Activated CD8-positive, alpha-beta memory T cell treated with anti-CD3 and anti-CD28 coated beads for 48 hours (primary cell): ENCODE measurements at places on chromosomes 7 and 10.

DNA sequence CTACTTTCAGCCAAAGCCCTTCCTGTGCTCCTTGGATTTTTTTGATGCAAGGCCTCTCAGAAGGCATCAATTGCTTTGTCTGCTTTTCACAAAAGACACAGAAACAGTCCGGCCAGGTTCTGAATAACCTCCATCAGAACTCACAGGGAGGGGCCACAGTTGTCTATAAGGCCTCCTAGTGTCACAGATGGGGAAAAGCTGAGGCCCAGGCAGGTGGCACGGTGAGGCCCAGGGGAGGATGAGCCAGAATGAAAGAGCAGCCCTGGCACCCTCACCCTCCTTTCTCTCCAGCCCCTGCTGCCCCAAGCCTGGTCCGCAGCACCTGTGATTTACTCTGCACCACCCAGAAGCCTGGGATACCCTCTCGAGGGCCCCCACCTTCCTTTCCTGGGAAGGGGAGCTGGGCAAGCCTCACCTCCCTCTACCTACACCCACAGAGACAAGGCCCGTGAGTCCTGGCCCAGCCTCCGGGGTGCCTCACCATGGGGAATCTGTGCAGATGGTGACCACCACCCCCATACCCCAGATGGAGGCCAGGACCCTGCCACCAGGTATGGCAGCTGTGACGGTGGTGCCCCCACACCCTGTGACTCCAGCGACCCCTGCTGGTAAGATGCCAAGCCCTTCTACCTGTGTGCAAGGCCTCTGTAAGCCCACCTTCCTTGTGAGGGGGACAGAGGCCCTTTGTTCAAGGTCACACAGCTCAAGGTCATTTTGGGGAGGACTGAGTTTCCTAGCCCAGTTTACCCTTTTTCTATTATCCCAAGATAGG, 26.2 kb upstream of the ZNF467 start:
- DNase-seq: no peak

DNA sequence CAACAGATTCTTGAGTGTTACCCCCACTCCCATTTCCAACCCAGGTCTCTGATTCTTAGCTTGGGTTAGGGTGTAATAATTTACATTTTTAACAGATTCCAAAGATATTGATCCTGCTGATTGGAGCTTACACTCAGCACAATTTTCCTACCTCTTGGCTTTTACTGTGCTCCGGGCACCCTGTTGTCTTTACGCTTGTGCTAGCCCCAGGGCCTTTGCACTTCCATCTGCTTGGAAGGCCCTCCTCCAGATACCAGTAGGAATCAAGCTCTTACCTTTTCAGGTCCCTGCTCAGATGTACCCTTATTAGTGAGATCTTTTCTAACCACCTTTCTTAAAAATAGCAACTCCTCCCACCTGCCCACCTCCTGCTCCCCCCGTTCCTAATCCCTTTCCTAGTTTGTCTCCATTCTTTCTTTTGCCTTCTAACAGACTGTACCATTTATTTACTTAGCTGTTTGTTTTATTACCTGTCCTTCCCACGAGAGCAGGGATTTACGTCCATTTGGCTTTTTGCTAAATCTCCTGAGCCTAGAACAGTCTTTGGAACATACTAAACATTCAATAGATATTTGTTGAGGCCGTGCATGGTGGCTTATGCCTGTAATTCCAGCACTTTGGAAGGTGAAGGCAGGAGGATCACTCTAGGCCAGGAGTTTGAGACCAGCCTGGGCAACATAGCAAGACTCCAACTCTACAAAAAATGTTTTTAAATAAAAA, 316.3 kb downstream of the PRPF18 start:
- DNase-seq: no peak

- DNase-seq: no peak
Observed at GRCh38 chr7:66140924-66141323, 26.3 kb downstream of the CRCP start.

DNA sequence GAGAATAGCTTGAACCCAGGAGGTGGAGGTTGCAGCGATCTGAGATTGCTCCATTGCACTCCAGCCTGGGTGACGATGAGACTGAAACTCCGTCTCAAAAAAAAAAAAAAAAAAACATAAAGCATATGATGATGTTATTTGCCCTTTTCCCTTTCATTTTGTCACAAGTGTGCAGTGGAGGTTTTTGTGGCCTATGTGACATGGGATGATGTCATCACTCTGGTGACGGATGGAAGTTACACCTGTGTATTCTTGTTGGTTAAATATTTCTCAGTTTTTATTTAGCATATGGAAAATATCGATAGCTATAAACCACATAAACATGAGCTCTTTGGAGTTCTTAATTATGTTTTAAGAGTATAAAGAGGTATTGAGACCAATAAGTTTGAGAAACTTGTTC, 71.8 kb upstream of the EMX2 start:
- no peak for DNase-seq

DNA sequence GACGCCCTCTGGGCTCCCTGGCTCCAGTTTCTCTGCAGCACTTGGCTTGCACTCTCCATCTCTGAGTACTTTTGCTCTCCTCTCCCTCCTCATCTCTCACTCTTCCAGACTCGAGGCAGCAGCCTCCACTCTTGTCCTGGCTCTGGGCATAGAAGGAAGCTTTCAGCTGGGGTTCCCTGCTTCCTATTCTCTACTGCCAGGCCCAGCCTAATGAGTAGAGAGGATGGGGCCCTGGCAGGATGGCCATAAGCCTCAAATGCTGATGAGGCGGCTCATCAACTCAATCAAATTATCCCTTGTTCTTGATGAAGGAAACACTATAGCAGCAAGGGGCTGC, 55.8 kb downstream of the NEURL1 start:
- no peak for DNase-seq

DNA sequence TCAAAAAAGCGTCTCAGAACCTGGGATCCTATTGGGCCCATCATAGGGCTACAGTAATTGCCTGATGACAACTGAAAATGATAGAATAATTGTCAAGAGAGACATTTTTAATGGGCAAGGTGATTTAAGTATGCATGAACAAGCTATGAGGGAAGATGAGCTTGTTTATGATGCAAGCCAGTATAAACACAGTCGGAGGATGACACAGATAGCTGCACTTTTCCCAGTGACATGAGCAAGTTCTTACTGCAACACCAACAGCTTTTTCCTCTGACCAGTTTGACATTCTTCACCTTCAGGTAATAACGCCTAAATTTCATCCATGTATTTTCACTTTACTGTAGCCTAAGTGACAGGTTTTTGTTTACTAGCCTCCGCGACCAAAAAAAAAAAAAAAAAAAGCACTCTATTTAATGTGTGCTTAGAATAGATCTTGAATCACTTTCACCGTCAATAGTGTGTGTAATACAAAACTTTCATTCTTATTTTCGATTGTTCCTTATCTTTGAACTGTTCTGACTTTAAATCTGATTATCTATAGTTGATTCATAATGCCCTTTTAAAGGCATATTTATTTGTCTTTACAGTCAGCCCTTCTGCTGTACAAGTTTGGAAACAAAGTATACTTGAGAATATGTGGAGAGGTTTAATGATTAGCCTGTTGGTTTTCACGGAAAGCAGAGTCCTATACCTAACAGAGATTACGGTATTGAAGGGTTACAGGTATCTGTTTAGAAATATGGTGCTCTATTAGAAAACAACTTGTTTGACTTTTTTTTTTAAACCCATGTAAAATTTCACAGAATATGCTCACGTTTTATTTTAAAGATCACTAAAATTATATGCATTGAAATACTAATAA, 1.7 kb downstream of the FOXP2 start:
- DNase-seq: no peak

- DNase-seq: no peak
Observed at GRCh38 chr10:17547060-17547459, 70.1 kb downstream of the HACD1 start.

- no peak for DNase-seq
Observed at GRCh38 chr10:49519717-49520116, 19.2 kb downstream of the ERCC6 start.

DNA sequence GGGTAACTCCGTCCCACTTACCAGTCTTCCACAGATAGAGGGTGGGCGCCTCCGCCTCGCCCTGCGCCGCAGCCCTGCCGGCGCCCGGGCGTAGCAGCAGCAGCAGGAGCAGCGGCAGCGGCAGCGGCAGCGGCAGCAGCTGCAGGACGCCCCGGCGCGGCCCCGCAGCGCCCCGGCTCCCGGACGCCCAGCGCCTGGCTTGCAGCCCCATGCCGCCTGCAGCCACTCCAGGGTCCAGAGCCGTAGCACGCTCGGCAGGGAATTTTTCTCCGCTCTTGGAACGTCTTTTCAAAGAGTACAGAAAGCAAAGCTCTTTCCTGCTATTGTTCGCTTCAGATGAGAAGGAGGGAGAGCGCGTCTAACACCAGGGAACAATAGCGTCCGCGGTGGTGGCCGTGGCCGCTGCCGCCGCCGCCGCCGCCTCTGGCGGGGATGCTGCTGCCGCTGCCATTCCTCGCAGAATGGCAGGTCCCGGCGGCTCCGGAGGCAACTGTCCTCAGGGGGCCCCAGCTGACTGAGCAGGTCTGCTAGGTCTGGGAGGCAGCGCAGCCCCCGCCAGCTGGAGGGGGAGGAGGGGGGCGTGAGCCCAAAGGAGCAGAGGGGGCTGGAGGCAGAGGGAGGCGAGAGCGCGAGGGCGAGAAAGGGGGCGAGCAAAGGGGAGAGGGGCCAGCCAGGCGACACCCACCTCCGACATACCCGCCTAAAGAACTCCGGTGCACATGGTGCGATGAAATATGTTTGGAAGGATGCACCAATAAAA, at the start of gene THSD7A:
Gene THSD7A, minus strand, starts transcription at position 463 of the 760 bp plus-strand sequence. Its CDS starts 252 bp downstream, at position 211.
- no peak for DNase-seq

DNA sequence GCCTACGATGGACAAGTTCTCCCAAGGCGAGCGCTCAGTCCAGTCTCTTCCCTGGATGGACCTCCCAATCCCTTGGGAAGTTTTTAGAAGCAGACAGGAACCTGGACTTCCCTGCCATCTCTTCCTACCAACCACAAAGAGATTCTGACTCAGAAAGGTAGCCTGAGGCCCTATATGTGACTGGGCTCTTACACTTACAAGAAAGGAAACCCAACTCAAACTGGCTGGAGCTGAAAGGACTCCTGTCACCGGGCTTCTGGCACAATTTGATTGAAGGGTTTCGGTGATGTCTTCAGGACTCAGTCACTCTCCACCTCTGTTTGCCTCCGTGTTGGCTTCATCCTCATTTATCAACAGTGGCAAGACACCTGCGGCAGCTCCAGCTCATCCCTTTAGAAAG, 3.7 kb upstream of the COL13A1 start:
- no peak for DNase-seq

DNA sequence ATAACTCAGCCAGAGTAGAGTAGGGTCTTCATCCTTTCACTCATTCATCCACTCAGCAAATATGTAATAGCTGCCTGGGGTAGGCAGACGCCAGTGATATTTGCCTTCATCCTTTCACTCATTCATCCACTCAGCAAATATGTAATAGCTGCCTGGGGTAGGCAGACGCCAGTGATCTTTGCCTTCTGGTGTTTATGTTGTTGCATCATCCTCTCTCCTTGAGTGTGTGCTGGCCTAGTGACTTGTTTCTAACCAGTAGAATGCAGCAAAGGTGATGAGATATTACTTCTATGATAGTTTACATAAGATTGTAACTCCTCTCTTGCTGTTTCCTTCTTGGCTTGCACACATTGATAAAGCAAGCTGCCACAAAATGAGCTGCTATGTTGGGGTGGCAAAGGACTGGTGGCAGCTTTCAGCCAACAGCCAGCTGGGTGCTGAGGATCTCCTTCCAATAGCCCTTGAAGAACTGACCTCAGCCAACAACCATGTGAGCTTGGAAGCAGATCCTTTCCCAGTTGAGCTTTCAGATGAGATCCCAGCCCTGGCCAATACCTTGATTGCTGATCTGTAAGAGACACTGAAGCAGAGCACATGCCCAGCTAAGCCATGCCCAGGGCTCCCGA, 23.2 kb upstream of the MTPN start:
- DNase-seq: no peak

- DNase-seq: no peak
Observed at GRCh38 chr10:26696786-26697162, 727 bp upstream of the PDSS1 start.

GRCh38 chr7:106234425-106234824, 50.4 kb downstream of the NAMPT start:
- DNase-seq: no peak

GRCh38 chr7:32023376-32023775, 46.8 kb downstream of the PDE1C start:
- DNase-seq: no peak

GRCh38 chr10:34374356-34375045, 440.6 kb downstream of the PARD3 start:
- DNase-seq: no peak

DNA sequence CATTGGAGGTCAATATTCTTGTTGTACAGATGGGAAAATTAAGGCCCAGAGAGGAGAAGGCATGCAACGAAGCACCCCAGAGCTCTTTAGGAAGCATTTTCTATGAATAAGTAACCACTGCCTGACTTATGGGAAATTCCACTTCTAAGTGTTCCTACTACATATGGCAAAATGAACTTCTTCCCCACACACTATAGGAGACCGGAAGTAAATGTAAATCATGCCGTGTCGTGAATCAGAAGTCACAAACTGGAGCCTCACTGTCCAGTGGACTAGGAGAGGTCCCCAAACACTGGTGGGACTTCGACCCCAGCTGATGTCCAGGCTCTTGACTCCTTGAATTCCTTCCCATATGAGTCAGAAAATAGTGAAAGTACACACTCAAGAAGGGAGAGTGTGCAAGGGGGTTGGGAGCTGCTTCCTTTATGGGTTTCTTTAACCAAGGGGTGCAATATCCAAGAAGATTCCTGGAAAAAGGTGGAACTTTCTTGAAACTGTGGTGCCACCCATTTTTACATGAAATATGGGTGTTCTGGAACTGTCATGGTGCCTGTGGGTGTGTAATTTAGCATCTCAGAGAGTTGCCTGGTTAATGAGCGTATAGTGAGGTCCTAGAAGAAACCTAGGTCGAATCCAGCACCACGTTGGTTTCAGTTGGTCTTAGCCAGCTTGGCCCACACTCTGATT, 6.7 kb downstream of the RASSF4 start:
- no peak for DNase-seq

GRCh38 chr7:77330169-77330882, 85.8 kb downstream of the GSAP start:
- no peak for DNase-seq

DNA sequence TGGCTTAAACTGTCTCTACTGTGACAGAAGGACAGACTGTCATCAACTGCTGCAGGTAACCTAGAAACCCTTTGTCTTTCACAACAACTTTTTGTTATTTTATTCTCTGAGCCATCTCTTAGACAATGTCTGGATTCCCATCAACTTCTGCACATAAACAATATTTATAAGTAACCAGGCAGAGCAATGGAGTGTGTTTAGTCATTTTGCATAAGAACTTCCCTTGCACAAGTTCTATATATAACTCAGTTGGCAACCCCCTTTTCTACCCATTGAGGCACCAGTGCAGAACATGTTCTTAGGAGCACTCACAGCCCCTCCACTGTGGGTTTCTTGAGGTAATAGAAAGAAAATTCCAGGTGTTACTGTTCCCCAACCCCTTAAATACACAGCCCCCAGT, 65.0 kb upstream of the IL6 start:
- no peak for DNase-seq

DNA sequence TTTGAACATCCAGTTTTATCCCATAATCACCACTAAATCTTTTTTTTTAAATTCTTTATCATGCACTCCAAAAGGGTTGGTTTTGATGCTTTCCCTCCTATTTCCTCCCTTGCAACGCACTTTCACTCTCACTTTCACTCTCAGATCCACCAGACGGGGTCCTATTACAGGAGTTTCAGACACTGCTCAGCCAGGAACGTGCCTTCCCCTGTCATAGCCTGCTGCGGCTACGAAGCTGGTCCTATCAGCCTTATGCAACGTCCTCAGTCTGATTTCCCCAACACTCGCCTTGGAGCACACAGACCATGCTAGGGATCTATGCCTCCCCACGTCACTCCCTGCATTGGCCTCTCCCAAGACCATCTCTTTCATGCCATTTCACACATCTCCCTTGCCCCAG, 23.4 kb downstream of the ZPBP start:
- no peak for DNase-seq

GRCh38 chr10:30705625-30706149, 76.1 kb upstream of the LYZL2 start:
- DNase-seq: no peak
